Hepatic stellate cell (primary cell): ENCODE measurements at places on chromosomes 6 and 20.

DNA sequence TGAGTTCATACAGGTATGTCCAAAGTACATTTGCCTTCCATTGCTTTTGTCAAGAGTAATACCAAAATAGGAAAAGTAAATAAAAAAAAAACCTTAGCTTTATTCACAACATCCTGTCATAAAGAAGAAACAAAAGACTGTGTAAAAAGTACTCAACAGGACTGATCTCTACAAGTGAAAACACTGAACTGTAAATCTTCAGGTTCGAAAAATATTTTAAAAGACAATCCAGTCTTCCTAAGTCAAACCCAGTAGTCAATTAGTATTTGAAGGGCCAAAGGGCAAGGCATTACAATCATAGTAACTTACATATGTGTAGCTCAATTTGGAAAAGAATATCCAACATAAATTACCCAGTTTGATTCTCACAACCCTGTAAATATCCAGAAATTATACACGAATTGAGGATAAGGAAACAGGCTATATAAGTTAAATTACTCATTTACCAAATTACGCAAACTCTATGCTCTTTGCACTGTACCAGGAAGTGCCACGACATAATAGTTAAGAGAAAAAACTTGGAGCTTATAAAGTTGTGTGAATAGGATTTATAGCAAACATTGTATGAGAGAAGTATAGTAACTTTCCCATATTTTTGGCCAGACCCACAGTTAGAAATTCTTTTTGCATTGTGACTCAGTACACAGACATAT is 21.2 kb downstream of the PTPRK start:
- no peak for DNase-seq

DNA sequence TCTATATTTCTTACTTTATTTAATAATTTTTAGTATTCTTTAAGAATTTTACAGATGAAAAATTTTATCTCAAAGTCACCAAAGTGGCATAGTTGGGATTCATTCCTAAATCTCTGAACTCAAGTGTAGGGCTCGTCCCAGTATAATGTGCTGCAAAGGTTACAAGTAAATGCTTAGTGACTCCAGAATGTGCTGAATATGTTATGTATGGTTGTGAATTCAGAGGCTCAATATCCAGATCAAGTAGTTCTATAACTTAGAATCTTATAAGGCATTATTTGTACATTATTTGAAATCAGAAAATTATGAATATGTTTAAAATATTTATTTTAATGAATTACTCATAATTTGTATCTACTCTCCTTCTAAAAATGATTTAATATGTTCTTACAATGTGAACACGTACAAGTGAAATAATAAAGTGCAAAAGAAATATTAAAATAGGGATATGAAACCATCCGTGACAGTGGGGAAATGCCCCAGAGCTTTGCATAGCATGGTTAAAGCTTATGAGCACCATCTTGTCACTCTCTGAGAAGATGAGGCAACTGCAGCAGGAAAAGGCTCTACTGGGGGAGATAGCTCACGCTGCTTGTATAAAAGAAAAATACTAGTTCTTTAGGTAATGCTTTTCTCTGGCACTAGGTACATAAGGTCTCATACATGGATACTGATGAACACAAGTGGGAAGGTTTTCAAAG is 259.0 kb downstream of the FOXC1 start:
- DNase-seq = no peak

GRCh38 chr6:133430530-133430929 is 189.4 kb downstream of the EYA4 start:
- no peak for DNase-seq

- no peak for DNase-seq
These were observed 423.6 kb upstream of the PLCB4 start for GRCh38 chr20:8645326-8645725.

- DNase-seq = no peak
These were observed 253.8 kb upstream of the CITED2 start for GRCh38 chr6:139628270-139628669.

GRCh38 chr6:113693851-113694250 is 163.3 kb upstream of the MARCKS start:
- no peak for DNase-seq

DNA sequence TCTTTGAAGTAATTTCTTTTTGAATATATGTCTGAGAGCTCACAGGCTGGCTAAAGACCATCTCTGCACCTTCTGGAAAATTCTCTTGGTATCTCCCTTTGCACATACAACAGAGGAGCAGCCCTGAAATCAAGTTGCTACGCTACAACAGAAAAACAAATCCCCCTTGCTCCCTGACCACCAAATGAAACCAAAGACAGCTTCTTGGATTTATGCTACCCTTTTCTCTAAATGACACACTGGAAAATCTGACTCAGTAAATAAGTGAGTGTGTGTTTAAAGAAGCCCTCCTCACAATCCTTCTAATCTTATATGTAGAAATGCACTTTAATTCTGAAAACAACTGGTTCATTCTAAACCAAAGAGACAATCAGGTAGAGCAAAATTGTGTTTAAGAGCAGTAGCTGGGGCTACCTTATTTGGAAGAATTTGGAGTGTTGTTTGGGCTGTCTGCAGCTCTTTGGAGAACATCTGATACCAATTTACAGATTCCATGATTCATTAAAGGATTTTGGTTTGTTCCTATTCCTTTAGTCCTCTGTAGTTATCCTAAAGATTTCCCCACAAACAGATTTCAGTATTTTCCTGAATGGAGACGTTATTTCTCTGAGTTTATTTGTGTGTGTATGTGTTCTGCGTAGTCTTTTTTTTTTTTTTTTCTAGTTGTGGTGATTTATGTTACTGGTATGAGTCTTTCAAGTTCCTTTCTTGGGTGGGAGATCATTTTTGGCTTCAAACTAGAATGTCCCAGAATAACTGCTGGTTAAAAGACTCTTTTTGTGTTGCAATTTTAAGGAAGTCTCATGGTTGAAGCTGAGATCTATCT is 36.4 kb upstream of the UTRN start:
- no peak for DNase-seq

DNA sequence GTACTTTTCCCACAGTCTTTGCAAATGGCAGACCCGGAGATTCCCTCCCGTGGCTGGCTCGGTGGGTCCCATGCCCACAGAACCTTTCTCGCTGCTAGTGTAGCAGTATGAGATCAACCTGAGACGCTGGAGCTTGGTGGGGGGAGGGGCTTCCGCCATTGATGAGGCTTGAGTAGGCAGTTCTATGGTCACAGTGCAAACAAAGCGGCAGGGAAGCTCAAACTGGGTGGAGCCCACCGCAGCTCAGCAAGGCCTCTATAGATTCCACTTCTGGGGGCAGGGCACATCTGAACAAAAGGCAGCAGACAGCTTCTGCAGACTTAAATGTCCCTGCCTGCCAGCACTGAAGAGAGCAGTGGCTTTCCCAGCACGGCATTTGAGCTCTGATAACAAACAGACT is 186.0 kb upstream of the KCNK16 start:
- DNase-seq = no peak
